Mucosa of gallbladder (tissue), 1 donor: ENCODE measurements at places on chromosomes 4 and X. TPM values are rescaled to one million over a fixed set of nuclear protein-coding genes. Genes with fewer than 3 reads are reported as not detected.

DNA sequence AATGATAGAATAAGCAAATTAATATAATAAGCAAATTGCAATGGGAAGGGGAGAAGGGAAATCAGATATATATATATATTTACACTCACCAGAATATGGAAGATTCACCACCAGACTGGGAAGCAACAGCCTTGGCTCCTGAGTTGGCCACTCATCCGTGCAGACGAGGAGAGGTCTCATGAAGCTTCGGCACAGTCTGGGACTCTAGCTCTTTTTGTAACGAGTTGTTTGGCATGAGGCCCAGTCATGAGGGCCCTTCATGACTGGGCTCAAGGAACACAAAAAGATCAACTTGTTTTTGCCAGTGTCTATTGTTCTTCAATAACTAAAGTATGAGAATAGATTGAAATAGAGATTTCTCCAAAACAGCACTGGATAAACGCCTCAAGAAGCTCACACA lies 176.4 kb downstream of the ADGRA3 start:
- DNase-seq: no peak

- no peak for DNase-seq
Observed at GRCh38 chrX:2228536-2228935, 272.2 kb downstream of the DHRSX start.

DNA sequence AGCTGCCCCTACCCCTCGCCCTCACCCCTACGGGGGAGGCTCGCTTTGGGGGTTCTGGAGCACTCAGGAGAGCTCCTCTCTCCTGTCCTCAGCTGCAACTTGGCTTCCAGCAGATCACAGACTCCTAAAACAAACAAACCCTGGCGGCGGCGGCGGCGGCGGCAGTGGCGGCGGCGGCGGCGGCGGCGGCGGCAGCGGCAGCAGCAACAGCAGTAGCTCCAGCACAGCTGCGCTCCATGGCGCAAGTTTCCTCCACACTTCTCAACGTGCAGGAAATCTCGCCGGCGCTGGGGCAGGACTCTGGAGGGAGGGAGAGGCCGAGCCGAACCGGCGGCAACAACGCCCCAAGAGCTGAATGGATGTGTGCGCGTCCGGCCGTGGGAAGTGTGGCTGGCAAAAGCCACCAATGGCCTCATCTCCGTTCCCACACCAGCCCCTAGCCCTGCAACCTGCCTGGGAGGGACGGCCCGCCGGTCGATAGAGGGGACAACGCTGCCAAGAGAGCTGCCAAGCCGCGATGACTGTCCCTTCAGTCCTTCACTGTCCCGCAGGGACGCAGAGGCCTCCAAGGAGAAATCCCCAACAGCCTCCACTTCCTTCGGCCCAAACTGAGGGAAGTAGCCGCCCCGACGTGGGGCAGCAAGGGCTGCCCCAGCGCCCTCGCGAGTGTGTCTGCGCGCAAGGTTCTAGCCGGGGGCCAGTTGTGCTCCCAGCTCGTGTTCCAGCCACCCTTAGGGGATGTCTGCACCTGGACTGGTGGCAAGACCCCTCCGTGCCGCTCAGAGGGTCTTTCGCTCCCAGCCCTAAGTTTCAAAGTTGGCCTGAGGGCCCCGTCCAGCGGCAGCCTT lies 775 bp downstream of the SHROOM4 start:
- peak; percentile 11 for DNase-seq

The GLUD2 gene
- 7.6 TPM for total RNA-seq

GRCh38 chrX:40343319-40343718 lies 237.5 kb upstream of the ATP6AP2 start:
- DNase-seq: no peak

DNA sequence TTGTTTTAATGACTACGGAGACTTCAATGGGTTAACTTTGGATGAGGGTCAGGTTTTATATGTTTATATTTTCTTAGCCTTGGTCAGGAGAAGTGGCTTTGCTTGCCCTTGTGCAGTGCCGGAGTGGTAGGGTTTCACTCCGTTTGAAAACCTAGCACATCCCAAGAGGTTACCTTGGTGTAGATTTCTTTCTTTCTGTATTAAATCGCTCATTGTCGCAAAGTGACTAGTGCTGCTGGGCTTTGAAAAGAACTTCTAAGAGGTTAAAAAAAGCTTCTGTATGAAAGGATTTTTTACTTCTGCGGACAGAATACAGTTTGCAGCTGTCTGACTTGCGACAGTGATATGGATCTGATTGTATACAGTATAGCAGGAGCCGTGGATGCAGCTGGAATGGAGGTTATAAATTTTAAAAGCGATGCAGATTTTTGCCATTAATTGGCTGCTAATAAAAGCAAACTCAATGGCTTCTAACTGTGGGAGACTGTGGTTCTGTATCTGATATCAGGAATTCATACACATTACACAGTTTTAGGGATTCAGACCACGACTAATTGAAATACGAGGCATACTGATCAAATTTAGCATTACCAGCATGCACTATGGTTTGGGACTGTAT lies 340.9 kb upstream of the PITX2 start:
- DNase-seq: no peak

The ASB12 gene
- total RNA-seq: 0.14 TPM

DNA sequence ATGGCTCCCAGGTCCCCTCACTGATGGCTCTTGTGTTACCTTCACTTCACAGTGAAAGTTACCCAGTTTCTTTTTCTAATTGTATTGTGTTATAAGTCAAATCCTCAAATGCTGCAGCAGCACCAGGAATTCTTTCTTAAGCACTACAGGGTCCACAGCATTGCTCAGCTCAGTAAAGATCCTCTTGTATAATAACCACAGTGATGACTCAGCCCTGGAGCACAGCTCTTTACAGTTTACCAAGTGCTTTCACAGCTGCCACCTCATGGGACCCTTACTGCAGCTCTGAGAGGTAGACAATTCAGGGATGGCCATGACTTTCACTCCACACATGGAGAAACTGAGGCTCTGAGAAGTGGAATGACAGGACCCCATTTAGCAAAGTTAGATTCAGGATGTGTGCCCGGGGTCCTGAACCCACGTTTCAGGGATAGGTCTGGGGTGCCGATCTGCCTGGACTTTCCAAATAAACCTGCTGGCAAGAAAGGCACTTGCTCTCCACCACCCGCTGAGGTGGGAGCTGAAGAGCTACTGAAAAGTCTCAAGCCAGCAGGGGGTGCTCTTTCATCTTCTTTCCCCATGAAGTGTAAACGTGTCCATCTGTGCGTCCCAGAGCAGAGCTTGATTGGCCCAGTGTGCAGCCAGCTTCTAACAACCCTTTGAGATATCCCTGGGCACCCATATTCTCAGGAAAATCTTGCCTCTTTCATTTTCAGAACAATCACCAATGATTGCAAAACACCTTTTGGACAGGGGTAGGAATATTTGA lies 35.7 kb upstream of the GABRQ start:
- no peak for DNase-seq

The TEX13D gene
- not detected for total RNA-seq

The UNC5C gene
- 2.6 TPM for total RNA-seq

DNA sequence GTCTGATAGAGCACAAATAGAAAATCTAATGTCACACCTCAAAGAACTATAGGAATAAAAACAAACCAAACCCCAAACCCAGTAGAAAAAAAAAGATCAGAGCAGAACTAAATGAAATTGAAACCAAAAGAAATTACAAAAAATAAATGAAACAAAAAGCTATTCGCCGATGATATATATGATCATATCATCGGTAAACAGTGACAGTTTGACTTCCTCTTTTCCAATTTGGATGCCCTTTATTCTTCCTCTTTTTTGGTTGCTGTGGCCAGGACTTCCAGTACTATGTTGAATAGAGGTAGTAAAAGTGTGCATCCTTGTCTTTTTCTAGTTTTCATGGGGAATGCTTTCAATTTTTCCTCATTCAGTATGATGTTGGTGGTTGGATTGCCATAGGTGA lies 215.3 kb upstream of the AR start:
- no peak for DNase-seq

The IL1RAPL1 gene
- 0.29 TPM for total RNA-seq

DNA sequence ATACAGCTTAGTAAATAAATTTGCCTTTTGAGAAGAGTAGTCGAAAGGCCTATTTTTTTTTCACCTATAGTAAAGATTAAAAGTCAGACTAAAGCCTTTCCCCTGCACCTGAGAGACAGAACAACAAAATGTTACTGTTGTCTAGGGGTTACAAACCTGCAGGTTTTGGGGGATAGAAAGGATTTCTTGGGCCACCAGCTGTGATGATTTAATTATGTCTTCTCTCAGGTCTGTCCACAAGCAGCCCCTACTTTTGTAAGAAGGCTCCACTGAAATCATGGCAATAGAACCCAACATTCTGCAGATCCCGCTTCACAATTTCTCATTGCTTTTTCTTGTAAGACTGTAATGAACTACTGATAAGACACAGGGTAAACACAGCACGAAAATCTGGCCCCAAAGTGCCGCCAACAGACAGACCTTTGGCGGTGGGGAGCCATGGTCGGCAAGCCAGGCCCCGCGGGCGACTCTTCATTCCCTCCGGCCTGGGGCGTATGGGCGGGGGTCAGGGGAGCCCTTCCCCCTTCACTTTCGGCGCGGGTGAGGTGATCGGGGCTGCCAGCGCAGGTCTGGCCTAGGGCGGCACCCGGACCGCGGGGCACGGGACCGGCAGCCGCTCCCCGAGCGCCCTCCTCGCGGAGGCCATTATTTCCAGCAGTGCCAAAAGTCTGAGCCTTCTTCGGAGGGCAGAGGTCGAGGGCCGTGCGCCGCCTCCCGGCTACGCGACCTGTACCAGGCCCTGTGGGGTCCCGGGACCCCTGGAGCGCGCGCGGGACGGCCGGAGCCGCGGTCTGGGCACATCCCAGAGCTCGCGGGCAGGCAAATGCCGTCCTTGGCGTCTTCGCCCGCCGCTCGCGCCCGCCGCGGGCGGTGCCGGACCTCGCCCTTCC lies 812 bp upstream of the KDM6A start:
- no peak for DNase-seq

The RAB33A gene
- total RNA-seq: 1.2 TPM

DNA sequence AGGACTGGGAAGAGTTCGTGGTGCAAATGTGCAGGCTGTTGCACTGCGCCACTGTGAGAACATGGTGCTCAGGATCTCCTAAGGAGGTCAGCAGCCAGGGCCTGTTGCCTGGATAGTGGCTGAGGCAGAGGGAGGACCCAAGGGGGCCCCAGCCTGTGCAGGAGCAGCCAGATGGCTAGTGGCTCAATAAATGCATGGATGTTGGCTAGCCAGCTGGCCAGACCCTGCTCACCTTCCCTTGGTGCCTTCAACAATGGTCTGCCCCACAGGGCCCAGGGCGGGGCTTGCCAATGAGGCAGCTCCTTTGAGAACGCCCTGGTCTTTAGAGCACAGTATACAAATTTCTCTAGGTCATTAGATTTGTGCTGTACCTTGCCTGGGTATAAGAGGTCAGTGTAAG lies 67.4 kb downstream of the TNIP2 start:
- no peak for DNase-seq

GRCh38 chr4:42148425-42148824 lies 4.0 kb downstream of the BEND4 start:
- DNase-seq: no peak

DNA sequence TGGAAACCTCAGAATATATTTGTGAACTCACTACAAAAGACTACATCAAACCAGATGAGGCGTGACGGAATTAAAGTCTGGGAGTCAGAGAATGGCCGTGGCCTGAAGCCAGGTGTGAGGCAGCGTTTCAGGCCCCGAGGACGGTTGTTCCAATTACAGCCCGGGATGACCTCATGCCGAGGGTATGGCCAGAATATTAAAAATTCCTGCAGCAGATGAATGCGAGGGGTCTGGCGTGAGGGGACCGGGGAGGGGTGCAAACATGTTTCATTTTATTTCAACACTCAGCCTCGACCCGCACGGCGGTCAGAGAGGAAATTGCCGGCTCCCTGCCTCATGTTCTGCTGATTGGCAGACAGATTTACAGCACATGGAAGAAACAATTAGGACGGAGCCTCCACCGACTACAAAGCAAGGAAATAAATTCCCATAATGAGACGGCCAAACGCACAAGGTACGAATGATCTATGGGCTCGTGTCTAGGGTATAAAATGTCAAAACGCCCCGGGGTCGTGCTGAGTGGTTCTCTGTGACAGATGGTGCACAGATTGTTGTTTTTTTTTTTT lies 289.7 kb downstream of the SHOX start:
- DNase-seq: peak; percentile 6

GRCh38 chr4:158238575-158238974 lies 28.3 kb downstream of the TMEM144 start:
- no peak for DNase-seq

The TMPRSS11D gene
- not detected for total RNA-seq

The CFI gene
- total RNA-seq: 60.9 TPM

GRCh38 chr4:131251321-131251720 lies 1897.8 kb upstream of the PCDH10 start:
- no peak for DNase-seq

The RHOXF2 gene
- not detected for total RNA-seq

DNA sequence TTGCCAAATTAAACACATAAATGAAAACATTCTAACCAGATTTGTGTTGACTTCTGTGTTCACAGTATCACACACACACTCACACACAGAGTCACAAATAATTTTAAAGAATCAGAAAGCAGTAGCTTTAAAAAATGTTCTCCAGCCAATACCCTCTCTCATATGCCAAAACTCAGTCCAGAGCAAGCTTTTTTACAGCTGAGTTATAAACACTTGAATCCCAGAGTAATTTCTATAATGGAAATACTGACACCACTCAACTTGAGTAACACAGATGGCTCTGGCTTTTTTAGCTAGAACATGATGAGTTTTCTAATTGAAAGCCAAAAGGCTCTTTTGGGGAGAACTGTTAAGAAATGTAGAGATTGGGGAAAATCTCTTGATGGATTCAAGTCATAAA lies 100.8 kb downstream of the DOCK11 start:
- DNase-seq: no peak

DNA sequence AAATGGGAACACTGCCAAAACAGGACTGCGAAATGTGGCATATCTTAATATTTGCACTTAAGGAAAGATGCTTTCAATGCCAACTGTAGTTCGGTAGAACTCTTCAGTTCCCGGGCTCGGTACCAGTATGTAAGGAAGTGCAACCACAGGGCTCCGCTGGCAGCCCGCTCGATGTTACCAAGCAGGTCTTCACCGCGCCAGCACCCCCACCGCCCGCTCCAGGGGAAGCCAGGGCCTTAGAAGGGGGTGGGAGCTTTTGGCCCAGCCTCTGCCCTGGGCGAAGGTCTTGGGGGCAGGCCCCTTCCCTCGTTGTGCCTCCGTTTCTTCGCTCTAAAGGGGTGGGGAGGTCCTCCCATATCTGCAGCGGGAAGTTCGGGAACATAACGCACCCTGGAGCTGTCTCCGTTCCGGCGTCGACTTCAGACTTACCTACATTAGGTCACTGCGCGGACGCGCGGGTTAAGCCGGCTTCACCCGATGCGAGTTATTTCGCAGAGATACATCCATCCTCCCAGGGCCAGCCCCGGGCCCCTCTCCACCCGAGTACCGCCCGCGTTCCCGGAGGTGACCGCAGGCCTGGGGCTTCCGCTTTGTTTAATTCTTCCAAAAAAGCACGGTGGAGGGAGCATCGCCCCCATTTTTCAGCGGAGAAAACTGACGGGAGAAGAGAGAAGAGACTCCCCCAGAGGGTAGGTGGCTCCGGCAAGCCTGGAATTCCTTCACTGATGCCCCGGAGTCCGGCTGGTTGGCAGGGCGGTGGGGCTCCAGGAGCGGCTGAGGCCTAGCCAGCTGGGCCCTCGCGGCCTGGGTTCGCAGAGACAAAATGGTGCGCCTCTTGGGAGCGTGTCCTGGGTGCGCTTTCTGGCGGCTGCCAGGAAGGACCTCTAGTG lies 1.0 kb upstream of the HMX1 start:
- DNase-seq: no peak

The SPATA4 gene
- total RNA-seq: 0.29 TPM

GRCh38 chr4:71609651-71610050 lies 174.2 kb downstream of the GC start:
- DNase-seq: no peak

The PSAPL1 gene
- total RNA-seq: not detected
